ENCODE measurements at places on chromosomes 5 and 9.

DNA sequence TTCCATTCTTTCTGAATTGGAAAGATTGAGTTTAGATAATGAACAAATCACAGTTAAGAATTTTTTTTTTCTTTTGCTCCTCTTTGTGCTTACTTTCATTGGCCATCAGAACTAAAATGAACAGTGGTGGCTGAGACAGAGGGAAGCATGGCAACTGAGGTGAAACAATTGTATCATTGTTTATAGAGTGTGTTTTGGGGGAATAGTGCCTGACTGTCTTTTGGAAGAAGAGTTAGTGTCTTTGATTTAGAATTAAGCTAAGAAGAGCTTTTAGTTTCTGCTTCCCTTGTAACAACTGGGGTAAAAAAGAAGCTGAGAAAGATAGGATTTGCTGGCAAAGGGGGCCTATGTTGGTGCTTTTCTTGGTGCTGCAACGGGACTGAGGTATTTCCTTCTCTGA, 24.0 kb downstream of the HSD17B4 start:
- DNase-seq, result no peak

DNA sequence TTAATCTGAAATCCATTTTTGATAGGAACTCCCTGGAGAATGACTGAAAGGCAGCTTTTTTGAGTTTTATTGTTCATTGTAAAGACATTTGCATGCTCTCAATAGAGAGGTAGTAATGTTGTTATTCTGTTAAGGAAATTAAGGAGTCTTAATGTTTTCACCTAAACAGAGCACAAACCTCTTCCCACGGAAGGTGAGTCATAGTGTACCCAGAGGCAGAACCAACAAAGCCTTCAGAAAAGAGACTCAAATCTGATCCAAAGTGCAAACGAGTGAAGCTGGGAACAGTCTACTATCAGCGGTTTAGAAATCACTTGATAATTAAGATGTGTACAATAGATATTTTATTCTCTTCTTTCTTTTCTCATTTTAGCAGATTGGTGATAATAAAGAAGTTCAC, 470.5 kb downstream of the PLK2 start:
- no peak for DNase-seq

DNA sequence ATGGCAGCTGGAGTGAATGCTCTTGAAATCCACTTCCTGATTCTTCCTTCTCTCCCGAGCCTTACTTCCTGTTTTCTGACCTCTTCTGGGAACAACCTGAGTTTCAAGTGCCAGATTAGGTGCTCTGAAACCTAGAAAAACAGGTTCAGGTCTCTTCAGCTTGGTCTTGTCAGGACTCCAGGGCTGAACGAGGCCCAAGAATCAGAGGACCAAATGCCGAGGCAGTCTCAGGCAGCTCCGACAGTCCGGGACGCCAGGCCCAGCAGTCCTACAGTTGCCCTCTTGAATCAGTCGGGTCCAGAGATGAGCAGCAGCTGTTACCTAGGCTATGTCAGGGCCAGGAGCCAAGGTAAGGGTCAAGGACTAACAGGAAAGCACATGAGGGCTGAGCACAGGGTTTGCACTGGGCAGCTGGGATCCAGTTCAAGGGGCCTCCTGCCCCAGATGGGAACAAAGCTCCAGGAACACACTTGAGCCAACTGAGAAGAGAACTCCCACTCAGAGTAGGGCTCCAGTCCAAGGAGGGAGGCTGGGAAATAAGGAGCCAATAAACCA, 38.3 kb upstream of the ADRA1B start:
- no peak for DNase-seq

DNA sequence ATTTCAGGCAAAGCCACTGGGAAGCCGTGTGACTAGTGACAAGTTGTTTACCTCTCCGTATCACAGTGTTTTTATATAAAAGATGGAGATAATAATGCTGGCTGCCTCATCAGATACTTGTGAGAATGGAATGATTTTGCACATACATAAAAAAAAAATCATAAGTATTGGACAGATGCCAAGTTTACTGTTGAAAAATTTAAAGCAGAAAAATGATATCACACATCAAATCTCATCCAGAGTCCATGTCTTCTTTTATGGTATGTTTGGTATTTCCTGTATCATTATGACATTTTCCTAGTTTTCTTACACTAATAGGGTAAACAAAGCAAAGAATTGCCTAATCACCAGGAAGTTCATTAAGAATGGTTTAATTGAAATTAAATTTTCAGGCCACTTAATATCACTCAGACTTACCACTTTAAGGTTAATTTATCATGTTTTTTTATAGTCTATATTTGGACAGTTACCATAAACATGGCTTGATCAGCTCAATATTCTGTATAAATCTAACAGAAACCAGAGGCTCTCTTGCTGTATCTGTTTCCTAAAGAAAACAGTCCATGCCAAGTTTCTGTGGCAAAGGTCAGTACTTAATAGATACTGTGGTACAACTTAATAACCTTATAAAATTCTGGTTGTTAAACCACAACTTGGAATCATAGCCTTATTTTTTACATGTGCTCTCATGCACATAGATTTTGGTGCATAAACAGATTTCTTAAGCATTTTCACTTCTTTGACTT, 656.5 kb upstream of the RIOK2 start:
- DNase-seq, result no peak

DNA sequence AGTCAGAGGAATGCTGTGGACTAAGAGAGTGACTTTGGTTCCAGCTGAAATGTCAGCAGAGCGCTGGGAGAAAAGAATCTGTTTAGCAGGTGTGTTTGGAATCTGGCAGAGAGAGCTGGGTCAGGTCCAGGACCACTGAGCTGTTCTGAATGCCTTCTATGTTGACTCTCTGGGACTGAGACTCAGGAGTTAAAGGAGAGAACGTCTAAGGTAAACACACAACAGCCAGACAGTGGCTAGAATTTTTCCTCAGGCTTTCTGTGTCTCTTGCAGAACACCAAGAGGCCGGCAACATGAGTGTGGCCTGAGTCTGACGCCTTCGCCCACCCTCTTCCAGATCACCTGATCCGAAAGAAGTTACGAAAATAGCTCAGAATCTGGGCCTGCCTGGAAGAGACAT, 107.2 kb upstream of the ZNF462 start:
- DNase-seq, result no peak

DNA sequence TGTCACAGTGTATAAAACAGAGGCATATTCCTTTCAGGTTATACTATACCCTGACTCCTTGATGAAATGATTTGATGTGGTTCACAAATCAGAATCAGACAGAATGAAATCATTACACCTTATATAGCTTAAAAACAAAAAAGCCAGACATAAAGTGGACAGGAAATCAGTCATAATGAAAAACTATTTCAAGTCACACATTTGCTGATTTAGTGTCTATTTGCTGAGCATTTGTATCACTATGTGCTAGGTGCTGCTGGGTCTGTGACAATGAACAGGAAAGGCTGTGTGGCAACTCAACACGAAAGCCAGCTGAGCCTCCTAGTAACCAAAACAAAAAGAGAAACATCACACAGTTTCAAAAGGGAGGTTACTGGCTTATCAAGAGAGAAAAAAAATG, 194.0 kb downstream of the EFNA5 start:
- no peak for DNase-seq

- DNase-seq, result no peak
These were observed 95.4 kb downstream of the CACNA1B start for GRCh38 chr9:137972988-137973470.

- DNase-seq, result no peak
These were observed at the start of gene PAPPA for GRCh38 chr9:116153765-116154333. Gene PAPPA, plus strand, starts transcription at chr9:116153791. Its CDS starts 382 bp downstream, at chr9:116154173.

- DNase-seq, result no peak
These were observed 164.2 kb upstream of the TARS1 start for GRCh38 chr5:33276628-33276950.

GRCh38 chr5:126335886-126336285, 87.3 kb upstream of the GRAMD2B start:
- DNase-seq, result no peak

- DNase-seq, result no peak
These were observed 408.2 kb downstream of the PRR16 start for GRCh38 chr5:120872297-120872696.

DNA sequence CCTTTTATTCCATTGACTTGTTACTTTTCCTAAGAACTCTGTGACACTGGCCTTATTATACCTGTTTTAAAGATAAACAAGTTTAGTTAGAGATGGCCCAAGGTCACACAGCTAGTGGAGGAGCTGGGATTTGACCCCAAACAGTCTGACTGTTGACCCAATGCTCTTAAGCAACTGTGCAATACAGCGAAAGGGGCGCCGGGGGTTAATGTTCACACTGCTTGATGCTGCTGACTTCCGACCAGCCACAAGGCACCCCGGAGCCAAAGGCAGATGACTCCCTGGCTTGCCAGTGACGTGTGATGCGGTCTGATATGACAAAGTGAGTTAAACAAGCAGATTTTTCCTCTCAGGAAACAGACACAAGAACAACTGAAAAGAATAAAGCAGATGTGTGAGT, 23.9 kb downstream of the PIK3R1 start:
- peak; percentile 85 for DNase-seq

DNA sequence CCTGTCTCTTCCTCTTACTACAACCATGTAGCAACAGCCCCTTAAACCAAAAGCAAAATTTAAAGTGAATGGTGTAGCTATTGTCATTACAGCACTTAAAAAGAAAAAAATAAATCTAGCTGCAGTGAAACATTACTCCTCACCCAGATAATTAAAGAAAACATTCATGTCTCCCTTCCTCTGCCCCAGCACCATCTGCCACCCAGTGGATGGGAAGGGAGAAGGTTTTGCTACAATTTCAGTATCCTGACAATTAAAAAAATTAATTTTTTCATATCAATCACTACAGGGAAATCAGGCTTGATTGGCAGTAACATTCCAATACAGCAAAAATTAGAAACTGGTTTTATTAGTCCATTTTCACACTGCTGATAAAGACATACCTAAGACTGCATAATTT, 147.4 kb upstream of the PUM3 start:
- DNase-seq, result no peak

GRCh38 chr5:139611703-139612584, 36.2 kb upstream of the CXXC5 start:
- no peak for DNase-seq

- peak; percentile 70 for DNase-seq
These were observed 120.1 kb upstream of the ZNF608 start for GRCh38 chr5:124866355-124867136.

- DNase-seq, result no peak
These were observed 113.8 kb downstream of the ALDH1A1 start for GRCh38 chr9:72839085-72839484.

DNA sequence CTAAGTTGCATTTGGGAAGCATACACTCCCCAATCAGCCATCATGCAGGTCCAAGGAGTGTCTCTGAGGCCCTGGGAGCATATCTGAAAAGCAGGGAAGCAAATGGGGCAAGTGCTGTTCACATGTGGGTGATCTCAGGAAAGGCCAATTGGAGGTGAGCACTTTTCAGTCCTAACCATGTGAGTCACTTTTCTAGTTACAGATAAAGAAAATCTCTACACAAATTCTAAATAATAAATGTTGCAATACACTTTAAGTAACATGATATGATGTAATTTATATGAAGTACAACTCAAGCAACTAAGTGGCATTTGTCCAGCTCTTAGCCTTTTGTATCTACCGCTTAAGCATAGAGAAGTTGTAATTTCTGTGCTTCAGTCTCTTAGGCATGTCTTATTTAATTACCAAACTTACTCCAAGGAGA, 18.4 kb downstream of the ADAMTS16 start:
- no peak for DNase-seq

GRCh38 chr5:58412932-58413331, 47.0 kb downstream of the PLK2 start:
- DNase-seq, result no peak

DNA sequence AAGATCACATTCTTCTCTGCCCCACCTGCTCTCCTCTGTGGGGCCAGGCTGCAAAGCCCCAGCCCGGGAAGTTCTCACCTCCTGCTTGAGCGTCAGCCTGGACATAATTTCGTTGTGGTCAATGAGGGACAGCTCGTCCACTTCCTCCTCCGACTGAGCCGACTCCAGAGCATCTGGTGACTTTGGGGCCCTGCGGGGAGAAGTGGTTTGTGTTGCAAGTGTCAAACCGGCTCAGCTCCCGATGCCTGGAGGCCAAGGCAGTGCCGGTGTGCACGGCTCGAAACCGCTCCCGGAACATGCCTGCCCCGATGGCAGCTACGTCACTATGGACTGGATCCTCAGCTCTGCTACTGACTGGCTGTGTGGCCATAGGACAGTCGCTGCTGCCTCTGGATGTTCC, 52.8 kb downstream of the PRRT1B start:
- no peak for DNase-seq

- DNase-seq, result no peak
These were observed 97.9 kb upstream of the RANBP6 start for GRCh38 chr9:6113312-6113711.

DNA sequence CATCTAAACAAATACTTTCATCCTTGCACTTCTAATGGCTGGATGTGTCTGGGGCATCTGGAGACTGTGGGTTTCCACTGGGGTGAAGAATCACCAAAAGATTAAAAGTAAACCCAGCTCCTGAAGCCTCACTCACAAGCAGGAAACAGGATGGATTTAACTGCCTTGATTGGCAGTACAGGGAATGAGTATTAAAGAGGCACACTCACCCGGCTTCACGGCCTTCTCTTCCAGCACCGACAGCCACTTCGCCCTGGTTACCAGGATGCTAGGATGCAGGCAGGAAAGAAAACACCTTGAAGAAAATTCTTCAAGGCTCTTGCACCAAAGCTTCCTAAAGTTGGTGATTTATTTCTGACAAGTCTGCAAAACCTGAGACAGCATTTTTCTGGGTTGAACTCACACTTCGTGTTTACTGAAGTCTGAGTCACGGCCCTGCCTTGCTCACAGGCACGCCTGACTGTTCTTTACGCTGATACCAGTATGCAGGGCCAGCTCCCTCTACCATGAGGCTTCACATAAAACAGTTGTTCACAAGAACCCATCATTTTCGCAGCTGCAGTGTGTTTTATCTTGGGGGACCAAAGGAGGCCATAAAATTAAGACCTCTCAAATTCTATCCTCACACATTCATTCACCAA, 56.5 kb upstream of the ZNF354A start:
- no peak for DNase-seq

DNA sequence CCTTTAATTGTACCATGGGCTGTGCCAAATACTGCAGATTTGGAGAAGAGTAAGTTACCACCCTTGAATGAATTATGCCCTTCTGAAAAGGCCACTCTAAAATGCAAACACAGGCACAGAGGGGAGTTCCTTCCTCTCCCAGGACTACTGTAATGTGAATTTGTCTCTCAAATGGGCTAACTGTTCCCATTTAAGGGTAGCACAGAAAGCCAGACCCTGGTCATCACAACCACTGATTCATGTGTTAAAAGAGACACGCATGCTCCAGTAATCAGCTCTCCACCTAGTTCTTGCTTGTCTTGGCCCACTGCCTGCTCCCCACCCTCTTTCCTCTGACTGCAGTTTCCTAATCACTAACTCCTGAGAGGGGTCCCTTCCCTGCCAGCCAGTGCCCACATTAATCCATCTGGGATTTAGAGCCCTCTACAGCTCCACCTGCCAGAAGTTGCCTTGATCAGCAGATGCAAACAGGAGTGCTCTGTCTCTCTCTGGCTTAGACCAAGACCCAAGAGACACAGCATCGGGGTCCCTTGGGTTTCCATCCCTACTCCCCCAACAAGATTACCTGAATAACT, 382.4 kb downstream of the TMEM167A start:
- DNase-seq, result no peak
